ENCODE measurements at places on chromosomes 1 and 21.

- no peak for DNase-seq
Measured at GRCh38 chr1:40652468-40652867, 13.0 kb downstream of the RIMS3 start.

DNA sequence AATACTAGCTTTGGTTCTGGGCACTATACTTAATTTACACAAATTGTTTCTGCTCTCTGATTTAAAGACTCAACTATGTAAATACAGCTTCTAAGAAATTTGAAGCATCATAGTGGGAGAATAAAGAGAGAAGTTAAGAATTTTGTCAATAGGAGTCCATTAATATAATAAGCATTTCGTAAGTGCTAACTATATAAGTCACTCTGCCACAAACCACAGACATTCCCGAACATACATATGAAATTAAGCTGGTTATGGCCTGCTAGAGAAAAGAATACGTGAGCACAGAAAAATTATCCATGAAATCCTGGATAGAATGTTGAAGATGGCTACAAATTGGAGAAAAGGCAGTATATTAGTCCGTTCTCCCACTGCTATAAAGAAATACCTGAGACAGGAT is 526.2 kb downstream of the MRPL39 start:
- DNase-seq: no peak

DNA sequence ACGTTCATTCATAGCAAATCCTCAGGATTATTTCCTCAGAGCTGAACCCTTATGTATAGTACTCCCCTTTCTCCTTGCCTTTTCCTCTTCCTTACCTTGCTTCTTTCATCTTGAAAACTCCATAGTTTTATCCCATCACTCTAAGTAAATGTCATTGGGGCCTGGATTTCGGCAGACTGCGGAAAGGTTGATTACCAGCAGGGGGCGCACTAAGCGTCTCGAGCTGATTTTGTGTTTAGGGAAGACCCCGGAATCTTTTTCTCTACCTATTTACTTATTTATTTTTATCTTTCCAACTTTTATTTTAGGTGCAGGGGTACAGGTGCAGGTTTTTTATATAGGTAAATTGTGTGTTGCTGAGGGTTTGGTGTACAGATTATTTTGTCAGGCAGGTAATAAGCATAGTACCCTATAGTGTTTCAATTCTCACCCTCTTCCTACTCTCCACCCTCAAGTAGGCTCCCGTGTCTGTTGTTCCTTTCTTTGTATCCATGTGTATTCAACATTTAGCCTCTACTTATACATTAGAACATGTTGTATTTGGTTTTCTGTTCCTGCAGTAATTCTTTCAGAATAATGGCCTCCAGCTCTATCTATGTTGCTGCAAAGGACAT is 11.4 kb upstream of the MTARC1 start:
- peak; percentile 7 for DNase-seq

GRCh38 chr1:217369996-217370551 is 260.8 kb downstream of the GPATCH2 start:
- DNase-seq: no peak

GRCh38 chr1:238652346-238652968 is 733.9 kb upstream of the CHRM3 start:
- no peak for DNase-seq

- DNase-seq: no peak
Measured at GRCh38 chr21:31910074-31910470, 37.3 kb downstream of the HUNK start.

DNA sequence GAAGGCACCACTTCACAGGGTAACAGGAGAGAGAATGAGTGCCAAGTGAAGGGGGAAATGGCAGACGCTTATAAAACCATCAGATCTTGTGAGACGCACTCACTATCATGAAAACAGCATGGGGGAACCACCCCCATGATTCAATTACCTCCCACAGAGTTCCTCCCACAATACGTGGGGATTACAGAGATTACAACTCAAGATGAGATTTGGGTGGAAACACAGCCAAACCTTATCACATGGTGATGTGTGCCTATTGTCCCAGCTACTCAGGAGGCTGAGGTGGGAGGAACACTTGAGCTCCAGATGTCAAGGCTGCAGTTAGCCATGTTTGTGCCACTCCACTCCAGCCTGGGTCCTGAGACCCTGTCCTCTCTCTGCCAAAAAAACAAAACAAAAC is 56.0 kb upstream of the DSCAM start:
- no peak for DNase-seq

GRCh38 chr21:32612999-32613337 is 791 bp upstream of the CFAP298 start:
- no peak for DNase-seq

DNA sequence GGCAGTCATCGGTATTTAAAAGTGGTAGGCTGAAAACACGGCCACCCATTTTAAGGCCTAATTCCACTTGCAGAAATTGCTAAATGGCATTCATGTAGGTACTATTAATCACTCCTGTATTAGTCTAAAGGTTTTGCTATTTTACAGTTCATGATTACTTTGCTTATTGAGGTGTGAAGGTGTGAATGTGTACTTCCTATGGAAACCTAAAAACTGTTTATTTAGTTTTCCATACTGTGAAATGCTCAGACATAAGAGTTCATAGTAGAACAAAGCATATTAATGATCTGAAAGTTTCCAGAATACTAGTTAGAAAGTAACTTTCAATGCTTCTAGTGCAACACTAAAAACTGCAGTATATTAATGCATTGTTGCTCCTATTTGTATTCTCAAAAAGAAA is 69.8 kb downstream of the ITGB3BP start:
- no peak for DNase-seq

DNA sequence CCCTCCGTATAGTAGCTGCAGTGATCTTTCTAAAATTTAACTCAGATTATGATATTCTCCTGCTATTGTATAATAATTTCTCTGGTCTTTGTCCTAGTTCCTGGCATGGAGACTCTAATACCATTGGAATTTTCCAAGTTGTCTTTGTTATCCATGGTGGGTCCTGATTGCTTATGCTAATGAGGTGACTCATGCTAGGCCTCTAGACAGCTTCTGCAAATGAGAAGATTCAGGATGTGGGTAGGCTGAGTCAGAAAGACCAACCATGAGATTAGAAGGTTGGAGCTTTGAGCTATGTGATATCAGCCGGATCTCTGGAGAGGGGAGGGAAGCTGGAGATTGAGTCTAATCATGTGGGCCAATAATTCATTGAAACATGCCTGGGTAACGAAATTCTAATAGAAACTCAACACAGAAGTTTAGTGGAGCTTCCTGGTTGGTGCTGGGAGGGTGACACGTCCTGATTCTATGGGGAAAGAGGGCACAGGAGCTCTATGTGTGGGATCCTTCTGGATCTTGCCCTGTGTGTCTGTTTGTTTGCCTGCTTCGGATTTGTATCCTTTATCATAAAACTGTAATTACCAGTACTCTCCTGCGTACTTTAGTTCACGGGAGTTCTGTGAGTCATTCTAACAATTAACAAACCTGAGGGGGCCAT is 73.2 kb upstream of the CNIH3 start:
- DNase-seq: peak; percentile 1

GRCh38 chr1:46401964-46402626 is 8.0 kb downstream of the FAAH start:
- DNase-seq: no peak

DNA sequence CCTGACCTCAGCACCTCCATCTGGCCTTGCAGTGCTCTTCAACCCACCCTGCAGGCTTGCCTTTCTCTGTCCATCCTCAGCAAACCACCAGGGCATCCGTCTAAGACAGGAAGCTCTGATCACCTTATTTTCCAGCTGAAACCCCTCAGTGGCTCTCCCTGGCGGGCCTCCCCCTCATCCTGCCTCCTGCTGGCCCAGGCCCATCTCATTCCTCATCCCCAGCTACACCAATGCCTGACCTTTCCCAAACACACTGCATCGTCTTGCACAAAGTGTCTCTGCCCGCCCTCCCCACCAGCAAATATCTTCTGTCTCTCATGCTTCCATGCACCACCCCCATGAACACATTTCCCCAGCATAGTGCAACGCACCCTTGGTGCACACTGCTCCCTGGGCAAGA is 205.0 kb downstream of the TOMM20 start:
- DNase-seq: no peak

DNA sequence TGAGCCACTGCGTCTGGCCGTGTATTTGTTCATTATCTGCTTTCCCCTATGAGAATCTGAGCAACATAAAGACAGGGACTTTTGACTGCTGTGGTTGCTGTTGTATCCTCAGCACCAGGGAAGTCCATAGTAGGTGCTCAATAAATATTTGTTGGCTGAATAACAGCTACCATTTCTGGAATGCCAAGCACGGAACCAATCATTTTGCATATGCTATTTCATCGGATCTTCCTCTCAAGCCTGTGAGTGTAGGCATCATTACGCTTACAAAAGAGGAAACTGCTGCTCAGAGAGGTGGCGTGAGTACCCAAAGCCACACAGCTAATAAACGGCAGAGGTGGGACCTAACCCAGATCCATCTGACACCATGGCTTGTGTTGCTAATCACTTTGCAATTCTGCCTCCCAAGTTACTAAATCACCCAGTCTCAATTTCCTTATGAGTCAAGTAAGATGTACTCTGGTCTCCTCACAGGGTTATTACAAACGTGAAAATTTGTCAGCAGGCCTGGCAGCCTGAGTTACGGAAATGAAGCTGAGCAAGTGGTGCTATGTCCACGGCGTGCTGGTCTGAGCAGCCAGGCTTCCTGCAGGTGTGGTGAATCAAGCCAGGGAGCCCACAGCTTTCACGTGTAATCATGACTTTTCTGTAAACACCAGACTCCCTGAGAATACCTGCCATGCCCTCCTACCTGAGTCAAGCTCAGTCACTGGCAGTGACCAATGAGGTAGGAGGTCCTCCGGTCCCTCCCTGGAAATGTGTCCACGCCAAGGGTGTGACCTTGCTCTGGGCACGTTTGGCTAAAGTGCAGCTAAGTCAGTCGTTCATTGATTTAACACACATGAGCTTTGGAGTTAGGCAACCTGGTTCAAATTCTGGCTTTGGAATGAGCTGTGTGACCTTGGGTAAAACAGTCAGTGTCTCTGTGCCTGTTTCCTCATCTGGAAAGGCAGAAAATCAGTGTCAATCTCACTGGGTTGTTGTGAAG is 4.8 kb upstream of the RHCE start:
- no peak for DNase-seq

DNA sequence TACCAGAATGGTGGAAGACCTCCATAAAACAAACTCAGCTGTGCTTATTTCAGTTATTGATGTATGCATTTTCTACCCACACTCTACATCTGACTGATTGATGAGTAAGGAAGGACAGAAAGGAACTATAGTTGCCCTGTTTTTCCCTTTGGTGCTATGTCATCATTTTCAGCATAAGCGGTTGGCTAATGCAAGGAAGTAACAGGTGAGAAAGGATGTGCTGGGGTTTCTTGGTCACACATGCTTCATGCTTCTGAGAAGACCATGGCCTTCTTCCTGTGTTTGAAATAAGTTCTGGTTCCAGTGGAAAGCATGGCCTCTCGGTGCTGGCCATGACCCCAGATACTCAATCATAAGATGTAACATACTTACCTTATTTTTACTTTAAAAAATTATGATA is 541.2 kb downstream of the PTPRU start:
- DNase-seq: no peak

DNA sequence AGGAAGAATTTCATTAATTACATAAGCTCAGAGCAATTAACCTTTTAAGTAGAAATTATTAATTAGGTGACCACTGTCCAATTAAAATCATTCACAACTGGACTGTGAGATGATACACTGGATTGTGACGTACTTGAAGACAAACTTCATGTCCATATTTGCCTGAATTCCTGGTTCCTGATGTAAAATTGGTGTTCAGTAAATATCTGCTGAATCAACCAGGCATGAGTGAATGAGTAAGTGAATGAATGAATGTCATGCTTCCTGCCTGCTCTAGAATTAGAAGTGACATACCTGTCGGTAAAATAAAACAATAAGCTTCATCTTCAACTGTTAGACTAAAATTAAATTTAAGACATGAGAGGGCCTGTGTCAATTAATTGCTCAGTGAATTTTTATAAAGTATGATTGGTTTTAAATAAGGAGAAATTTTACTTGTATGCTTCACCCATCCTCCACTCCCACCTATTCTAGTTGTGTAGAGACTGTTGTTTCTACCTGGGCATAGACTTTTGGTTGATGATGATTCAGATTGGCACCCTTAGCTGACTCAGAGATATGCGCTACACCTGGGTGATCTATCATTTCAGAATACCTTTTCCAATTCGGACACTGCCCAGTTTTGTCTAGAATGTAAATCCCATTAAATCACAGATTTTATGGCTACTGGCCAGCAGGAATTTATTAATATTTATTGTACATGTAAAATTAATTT is 56.9 kb upstream of the PTGS2 start:
- no peak for DNase-seq
